Fibroblast of skin of left biceps (primary cell): ENCODE measurements at places on chromosomes 12 and 14.

- peak; percentile 64 for DNase-seq
These were observed 653.9 kb upstream of the TBX3 start for GRCh38 chr12:115337693-115338543.

DNA sequence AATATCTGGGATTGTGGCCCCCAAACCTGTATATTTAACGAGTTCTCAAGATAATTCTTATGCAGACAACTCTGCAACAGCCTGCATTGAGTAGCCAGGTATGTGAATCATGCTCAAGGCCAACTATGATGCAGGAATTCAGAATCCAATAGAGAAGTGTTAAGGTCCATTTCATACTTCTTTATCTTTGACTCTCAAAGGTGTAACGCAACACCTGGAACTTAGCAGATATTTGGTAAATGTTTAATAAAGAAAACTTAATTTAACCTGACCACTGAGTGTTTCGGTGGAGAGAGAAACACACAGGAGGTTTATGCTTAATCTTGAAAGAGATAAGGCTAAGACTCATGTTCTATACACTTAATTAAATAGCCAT is 156.5 kb upstream of the PLEKHG7 start:
- no peak for DNase-seq

DNA sequence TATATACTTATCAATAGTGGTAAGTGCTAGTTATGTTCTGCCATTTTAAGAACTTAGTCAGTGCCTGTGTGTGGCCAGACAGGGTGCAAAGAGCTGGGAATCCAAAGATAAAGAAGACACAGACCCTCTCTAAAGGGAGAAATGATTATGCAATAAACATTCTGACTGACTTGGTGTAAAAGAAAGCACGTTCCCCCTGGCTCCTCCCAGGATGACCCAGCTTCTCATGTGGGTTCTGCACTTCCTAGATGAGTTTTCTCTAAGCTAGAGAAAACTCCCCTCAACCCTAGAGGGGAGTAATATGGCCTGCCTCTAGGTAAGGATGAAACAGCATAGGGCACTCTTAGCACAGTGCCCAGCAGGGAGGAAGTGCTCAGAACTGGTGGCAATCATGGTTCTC is 231.2 kb downstream of the VRK1 start:
- DNase-seq = no peak

- peak; percentile 79 for DNase-seq
These were observed 107.1 kb downstream of the GPR135 start for GRCh38 chr14:59358102-59358501.

GRCh38 chr12:23813206-23813605 is 136.3 kb downstream of the SOX5 start:
- DNase-seq = no peak
